ENCODE measurements at places on chromosomes 1 and 21. TPM values are rescaled to one million over a fixed set of nuclear protein-coding genes. Genes with fewer than 3 reads are reported as not detected.
A peak's percentile ranks its signal among the peaks of the same experiment; 100 is the strongest.

The DIO1 gene
- total RNA-seq: not detected

The NTMT2 gene
- total RNA-seq: 2.1 TPM

The IVL gene
- total RNA-seq: not detected

The ARTN gene
- total RNA-seq: 0.14 TPM

The ITGB2 gene
- total RNA-seq: 20.6 TPM

The MAN1A2 gene
- total RNA-seq: 36.5 TPM

The TLR5 gene
- total RNA-seq: 1.4 TPM

The TNNI3K gene
- 54.5 TPM for total RNA-seq

The KRTAP7-1 gene
- not detected for total RNA-seq

The CRP gene
- not detected for total RNA-seq

The NUDT17 gene
- 3.7 TPM for total RNA-seq

The SPAG17 gene
- not detected for total RNA-seq

- H3K36me3 ChIP-seq: no peaks in the 10 kb centered on the region
- no peak for DNase-seq
- H3K4me1 ChIP-seq: peaks cover 31% of the 10 kb centered on the region
- H3K27ac ChIP-seq: no peak overlapping the region
- no peak overlapping the region for H3K4me3 ChIP-seq
Observed at GRCh38 chr1:212121779-212122178, 86.2 kb downstream of the DTL start.

GRCh38 chr21:32197896-32198295 lies 81.0 kb downstream of the MIS18A start:
- no peak overlapping the region for H3K4me3 ChIP-seq
- no peaks in the 10 kb centered on the region for H3K4me1 ChIP-seq
- H3K27me3 ChIP-seq: no peaks in the 10 kb centered on the region
- H3K27ac ChIP-seq: no peak overlapping the region
- no peak for DNase-seq

DNA sequence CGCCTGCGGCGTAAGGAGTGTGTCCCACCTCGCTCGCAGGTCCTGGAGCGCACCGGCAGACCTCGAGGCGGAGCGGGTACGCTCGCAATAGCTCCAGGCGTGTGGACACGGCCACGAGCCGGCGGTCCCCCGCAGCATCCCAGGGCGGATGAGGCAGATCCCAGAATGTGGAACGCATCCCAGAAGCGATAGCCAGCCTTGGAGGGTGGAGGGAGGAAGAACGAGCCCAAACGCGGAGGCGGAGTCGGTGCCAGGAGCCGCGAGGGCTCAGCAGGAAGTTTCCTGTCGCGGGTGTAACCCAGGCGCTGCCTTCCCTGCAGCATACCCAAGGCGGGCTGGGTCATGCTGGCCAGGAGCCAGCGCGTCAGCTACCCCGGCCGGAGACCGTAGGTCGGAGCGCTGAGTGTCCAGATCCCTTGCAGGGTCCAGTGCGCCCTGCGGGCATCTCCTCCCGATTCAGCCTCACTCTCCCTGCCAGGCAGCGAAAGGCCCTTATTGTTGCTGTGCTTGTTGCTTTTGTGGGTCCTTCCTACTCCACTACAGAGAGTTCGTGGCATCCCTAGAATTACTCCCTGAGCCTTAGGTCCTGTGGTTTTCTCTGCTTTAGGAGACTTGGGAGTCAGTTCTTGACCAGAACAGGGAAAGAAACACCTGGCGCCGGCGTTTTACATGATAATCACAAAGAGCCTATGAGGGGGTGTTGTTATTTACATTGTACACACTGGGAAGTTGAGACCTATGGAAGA lies 27.7 kb downstream of the STYXL2 start:
- H3K4me1 ChIP-seq: peaks cover 8% of the 10 kb centered on the region
- H3K36me3 ChIP-seq: peaks cover 48% of the 10 kb centered on the region
- DNase-seq: no peak
- H3K27me3 ChIP-seq: no peaks in the 10 kb centered on the region

DNA sequence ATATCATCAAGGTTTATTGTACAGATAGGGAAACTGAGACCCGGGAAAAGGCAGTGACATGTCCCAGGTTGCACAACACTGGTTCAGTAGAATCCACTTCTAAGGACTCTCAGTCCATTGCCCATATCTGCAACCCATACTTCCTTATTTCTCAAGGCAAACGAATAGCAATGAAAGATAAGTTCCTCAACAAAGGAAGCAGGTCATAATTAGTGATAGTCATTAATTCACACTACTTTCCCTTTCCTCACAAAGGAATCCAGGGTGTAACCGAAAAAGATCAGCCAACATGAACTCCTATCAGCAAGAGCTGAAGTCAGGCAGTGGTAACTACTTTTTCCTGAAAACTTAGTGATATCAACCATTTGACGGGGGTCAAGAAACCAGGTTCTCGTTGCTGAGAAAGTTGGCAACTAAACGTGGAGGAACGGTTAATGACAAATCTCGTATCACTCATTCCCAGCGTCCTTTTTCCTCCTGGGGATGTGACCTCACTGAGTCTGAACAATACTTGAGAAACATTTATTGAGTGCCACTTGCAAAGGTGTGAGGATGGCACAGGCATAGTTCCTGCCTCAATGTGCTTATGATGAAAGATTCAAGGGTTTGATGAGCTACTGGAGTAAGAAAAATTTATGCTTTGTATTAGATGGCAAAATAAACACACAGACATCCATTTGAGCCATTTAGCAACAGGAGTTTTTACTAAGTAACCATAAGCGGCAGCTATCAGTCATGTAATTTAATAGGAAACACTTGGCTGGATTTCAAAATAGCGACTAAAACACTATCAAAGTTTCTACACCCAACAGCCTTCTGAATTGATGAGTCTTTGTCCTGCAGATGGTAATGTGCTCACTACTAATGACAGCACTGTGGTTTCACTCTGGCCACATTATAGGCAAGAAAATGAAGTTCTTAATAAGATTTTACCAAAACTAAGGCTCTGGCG lies 82.3 kb downstream of the PLPP3 start:
- no peak overlapping the region for H3K4me3 ChIP-seq
- H3K36me3 ChIP-seq: peaks cover 67% of the 10 kb centered on the region
- no peaks in the 10 kb centered on the region for H3K27me3 ChIP-seq
- H3K4me1 ChIP-seq: peaks cover 71% of the 10 kb centered on the region
- DNase-seq: no peak

DNA sequence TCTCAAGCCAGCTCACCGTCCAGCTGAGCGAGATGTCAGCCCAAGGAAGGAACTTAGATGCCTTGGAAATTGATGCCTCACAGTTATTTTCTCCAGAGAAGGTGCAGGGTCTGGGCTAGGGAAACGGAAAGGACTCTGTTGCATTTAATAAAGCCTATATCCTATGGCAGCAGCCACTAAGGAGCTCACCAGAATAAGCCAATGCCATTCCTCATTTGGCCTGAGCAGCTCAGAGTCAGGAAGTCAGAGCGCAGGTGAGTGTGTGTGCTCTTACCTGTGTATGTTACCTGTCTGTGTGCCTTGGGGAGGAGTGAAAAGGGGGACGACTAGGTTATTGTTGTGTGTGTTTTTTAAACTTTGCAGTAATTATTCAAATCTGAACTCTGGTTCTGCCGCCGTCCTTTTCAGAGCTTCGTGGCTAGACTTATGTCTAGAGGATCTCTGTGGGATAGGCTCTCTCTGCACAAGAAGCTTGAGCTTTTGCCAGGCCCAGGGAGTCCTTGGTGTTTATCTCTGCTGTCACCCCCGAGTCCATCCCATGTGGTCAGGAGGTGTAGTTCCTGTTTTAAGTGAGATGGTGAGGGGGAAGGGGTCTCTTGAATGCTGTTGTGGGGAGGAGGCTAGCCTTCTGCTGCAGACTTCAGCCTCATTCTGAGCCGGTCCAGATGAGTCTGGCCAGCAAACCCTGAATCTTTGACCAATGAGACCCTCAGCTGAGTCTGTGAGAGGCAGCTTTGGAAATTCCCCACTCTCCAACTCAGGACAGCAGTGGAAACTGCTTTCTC lies 2.4 kb downstream of the TMCC2 start:
- no peaks in the 10 kb centered on the region for H3K36me3 ChIP-seq
- no peak for DNase-seq
- no peak overlapping the region for H3K27ac ChIP-seq
- no peaks in the 10 kb centered on the region for H3K27me3 ChIP-seq
- H3K4me3 ChIP-seq: no peak overlapping the region

GRCh38 chr1:10779841-10780240 lies 16.6 kb downstream of the CASZ1 start:
- peaks cover 17% of the 10 kb centered on the region for H3K4me1 ChIP-seq
- DNase-seq: no peak
- no peaks in the 10 kb centered on the region for H3K27me3 ChIP-seq
- H3K4me3 ChIP-seq: no peak overlapping the region

- no peak for DNase-seq
- no peak overlapping the region for H3K27ac ChIP-seq
- peaks cover 22% of the 10 kb centered on the region for H3K36me3 ChIP-seq
- H3K4me1 ChIP-seq: peaks cover 18% of the 10 kb centered on the region
Observed at GRCh38 chr1:156781585-156782186, 14.4 kb downstream of the PRCC start.

- H3K36me3 ChIP-seq: no peaks in the 10 kb centered on the region
- no peak overlapping the region for H3K4me3 ChIP-seq
- no peak overlapping the region for H3K27ac ChIP-seq
- peaks cover 29% of the 10 kb centered on the region for H3K4me1 ChIP-seq
- no peak for DNase-seq
Observed at GRCh38 chr1:17554954-17555353, 15.5 kb downstream of the ARHGEF10L start.

- H3K27me3 ChIP-seq: no peaks in the 10 kb centered on the region
- no peaks in the 10 kb centered on the region for H3K4me1 ChIP-seq
- no peaks in the 10 kb centered on the region for H3K36me3 ChIP-seq
- H3K27ac ChIP-seq: no peak overlapping the region
- no peak for DNase-seq
- no peak overlapping the region for H3K4me3 ChIP-seq
Observed at GRCh38 chr1:234322979-234323378, 50.3 kb upstream of the COA6 start.

GRCh38 chr1:157087030-157087429 lies 12.6 kb downstream of the ETV3L start:
- H3K27me3 ChIP-seq: no peaks in the 10 kb centered on the region
- H3K4me3 ChIP-seq: no peak overlapping the region
- no peak for DNase-seq
- H3K4me1 ChIP-seq: no peaks in the 10 kb centered on the region

GRCh38 chr1:168032029-168032428 lies 95.2 kb upstream of the MPC2 start:
- H3K4me1 ChIP-seq: no peaks in the 10 kb centered on the region
- H3K27me3 ChIP-seq: no peaks in the 10 kb centered on the region
- DNase-seq: no peak

DNA sequence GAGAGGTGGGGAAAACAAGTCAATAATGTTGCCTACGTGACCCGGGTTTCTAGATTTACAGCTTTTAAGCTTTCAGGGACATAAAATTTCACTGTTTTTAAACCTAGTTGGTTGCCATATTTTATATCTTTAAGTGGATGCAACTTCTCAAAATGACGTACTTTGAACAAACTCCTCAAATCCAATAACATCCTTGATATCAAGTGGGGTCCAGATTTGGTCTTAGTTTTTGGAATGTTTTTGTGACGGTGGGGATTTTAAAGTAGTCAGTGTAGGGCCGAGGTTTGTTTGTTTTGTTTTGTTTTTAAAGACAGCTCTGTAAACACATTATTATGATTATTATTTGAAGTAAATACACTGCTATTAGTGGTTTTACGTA lies 453 bp downstream of the CDKN2C start:
- no peaks in the 10 kb centered on the region for H3K36me3 ChIP-seq
- peak overlapping the region; percentile 74 for H3K4me3 ChIP-seq
- no peak for DNase-seq
- peak overlapping the region; percentile 99 for H3K27ac ChIP-seq

DNA sequence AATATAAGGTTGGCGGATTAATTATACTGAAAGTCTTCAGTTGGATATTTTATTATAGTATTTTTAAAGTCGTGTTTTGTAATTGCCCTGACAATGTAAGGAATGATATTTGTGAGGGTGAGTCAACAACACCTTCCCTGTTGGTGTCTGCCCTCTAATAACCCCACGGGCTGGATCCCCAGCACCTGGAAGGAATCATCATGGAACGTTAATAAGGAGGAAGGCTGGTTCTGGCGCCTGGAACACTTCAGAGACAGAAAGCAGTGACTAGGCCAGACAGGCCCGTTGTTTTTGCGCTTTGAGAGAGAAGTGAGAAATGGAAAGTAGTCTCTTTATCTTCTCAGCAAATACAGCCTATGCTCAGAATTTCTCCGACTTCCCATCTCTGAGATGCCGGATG lies 31.6 kb downstream of the TEX35 start:
- no peaks in the 10 kb centered on the region for H3K27me3 ChIP-seq
- peaks cover 15% of the 10 kb centered on the region for H3K4me1 ChIP-seq
- no peaks in the 10 kb centered on the region for H3K36me3 ChIP-seq
- H3K4me3 ChIP-seq: no peak overlapping the region

- H3K4me3 ChIP-seq: no peak overlapping the region
- no peak overlapping the region for H3K27ac ChIP-seq
- H3K4me1 ChIP-seq: peaks cover 23% of the 10 kb centered on the region
- no peaks in the 10 kb centered on the region for H3K27me3 ChIP-seq
- no peak for DNase-seq
Observed at GRCh38 chr1:175182201-175182746, 10.3 kb downstream of the KIAA0040 start.

- H3K27ac ChIP-seq: no peak overlapping the region
- no peaks in the 10 kb centered on the region for H3K36me3 ChIP-seq
- H3K4me3 ChIP-seq: no peak overlapping the region
- DNase-seq: no peak
- H3K4me1 ChIP-seq: no peaks in the 10 kb centered on the region
Observed at GRCh38 chr1:75125161-75125726, 8.9 kb upstream of the LHX8 start.

DNA sequence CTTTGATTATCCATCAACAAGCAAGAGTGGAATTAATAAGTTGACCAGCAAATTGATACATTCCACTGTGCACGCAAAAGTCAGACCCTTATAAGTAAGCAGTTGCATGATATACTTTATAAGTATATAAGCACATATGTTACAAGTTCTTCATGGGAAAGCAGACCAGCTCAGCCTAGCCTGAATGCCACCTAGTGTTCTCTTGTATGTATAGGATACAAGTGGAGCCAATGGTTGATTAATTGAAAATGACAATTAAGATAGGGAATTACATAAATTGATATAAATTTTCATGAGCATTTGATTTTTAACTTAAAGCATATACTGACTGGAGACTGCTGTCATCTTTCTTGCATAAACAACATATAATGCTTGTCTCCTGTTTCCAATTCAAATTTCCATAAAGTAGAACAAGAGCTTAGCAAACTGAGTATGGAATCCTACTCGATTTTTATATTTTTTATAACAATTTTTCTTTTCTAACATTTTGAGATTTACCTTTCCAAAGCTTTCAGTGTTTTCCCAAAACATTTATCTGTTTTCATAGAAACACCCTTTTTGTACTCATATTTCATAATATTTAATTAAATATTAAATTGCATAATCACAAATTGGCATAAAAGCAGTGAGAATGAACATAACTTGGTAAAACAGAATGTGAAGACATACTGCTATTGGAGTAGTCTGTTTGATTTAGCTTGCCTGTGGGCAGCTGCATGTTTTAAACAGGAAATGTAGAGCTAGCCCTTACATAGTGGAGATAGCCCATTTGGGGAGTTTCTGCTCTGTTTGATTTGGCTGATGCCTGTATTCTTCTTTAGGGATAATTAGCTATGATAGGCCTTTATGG lies 62.8 kb downstream of the MAGI3 start:
- no peak overlapping the region for H3K27ac ChIP-seq
- no peaks in the 10 kb centered on the region for H3K4me1 ChIP-seq
- H3K4me3 ChIP-seq: no peak overlapping the region
- no peak for DNase-seq

GRCh38 chr21:42463861-42464515 lies 32.0 kb downstream of the RSPH1 start:
- no peak for DNase-seq
- H3K4me3 ChIP-seq: no peak overlapping the region
- no peaks in the 10 kb centered on the region for H3K36me3 ChIP-seq
- no peaks in the 10 kb centered on the region for H3K27me3 ChIP-seq
- H3K4me1 ChIP-seq: no peaks in the 10 kb centered on the region

Measured in heart left ventricle (tissue), 16 donors.